Vagina (tissue), 2 donors: ENCODE measurements at places on chromosomes 6 and 20.

DNA sequence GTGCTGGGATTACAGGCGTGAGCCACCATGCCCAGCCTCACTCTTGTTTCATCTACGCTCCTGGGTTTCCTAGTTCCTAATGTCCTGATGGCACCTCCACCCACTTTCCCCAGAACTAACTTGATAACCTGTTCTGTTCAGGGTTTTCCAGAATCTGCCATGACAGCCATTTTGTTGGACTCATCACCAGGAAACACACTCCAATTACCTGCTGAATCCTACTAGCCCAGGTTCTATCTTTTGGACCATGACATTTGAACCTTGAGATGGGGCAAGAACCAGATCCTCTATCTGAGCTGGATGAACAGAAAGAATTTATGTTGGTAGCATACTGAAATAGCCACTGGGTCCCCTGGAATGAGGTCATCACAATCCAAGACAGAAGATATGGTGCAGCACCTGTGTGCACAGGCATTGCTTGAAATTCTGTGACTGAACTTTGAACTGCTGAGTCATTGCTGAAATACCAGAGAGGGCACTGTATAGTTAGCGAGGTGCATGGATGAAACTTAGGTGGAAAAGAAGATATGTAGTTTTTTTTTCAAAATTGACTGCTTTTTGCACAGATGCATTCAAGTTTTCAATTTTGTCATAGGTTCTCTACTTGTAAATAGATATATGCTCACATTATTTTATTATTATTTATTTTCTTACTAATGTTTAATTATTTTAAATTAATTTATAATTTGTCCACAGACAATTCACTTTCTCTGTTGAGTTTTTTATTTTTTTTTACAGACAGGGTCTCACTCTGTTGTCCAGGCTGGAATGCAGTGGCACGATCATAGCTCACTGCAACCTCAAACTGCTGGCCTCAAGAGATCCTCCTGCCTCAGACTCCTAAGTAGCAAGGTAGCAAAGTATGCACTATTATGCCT is 42.8 kb upstream of the TASP1 start:
- DNase-seq = no peak

DNA sequence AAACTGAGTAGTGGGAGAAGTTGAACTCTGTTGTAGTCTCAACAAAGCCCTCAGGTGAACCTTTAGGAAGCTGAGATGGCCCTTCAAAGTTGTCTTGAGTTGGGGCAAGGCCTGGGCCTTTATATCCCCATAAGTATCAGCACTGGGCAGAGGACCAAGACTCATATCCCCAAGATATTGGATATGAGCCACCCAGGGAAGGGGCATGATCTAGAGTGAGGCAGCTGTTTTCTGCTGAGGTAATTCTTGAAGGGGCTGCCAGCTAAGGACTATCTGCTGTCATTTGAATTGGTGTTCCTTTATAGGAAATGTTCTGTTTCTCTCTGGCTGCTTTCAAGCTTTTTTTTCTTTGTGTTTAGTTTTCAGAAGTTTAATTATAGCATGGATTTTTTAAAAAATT is 140.7 kb upstream of the FLRT3 start:
- DNase-seq = no peak

GRCh38 chr20:42754706-42755105 is 435.0 kb downstream of the PTPRT start:
- no peak for DNase-seq

- DNase-seq = no peak
Observed at GRCh38 chr20:29742699-29743100, 1514.8 kb upstream of the DEFB115 start.

DNA sequence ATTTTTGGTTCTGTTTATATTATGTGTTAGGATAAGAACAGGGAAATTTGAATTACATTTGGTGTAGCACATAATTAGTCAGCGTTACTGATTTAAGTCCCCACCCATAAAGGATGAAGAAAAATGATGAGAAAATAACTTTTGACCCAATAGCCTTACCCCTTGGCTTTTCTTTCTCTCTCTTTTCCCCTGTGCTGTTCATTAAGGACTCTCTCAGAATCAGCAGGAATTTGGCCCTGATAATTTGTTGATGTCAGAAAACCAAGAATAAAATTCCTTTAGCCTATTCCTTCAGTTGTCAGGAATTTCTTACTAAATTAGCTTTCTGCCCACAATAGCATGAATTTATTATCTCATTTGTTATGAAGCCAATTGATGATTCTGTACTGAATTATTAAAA is 18.5 kb downstream of the PLCB1 start:
- DNase-seq = no peak

DNA sequence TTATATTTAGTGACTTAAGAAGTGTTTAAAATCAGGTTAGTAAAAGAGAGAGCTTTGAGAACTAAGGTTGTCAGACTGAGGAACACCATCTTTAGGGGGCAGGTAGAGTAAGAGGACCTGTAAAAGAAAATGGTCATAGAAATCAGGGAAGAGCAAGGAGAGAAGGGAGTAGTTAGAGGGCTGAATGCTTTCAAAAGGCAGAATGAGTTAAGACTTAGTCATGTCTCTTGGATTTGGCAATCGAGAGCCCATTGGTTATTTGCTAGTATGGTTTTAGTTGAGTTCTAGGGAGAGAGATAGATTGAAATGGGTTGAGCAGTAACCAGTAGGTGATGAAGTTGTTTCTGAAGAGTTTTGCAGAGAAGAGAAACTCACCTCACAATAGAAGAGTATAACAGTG is 51.1 kb downstream of the RALGAPB start:
- DNase-seq = no peak

GRCh38 chr6:119348748-119349360 is 707 bp downstream of the MAN1A1 start:
- no peak for DNase-seq

- no peak for DNase-seq
Observed at GRCh38 chr6:117783279-117783678, 108.0 kb downstream of the NUS1 start.

DNA sequence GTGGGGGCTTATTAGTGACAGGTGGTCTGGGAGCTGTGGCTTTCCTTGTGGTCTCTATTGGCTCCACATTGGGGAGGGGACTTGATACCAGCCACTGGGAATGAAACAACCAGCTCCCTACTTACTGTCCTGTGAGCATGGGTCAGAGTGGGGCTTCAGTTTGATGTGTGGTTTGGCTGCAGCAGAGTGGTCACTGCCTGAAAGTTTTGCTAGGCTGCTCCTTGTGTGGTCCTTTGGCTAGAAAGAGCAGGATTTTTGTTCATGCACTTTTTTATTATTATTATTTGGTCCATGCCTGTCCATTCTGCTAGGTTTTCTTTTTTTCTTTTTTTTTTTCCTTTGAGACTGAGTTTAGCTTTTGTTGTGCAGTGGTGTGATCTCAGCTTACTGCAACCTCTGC is 7.5 kb upstream of the TMEM14B start:
- DNase-seq = no peak

- DNase-seq = no peak
Observed at GRCh38 chr20:57535297-57535696, 10.4 kb upstream of the CTCFL start.

- peak; percentile 70 for DNase-seq
Observed at GRCh38 chr6:1581120-1581991, 28.4 kb upstream of the FOXC1 start.

DNA sequence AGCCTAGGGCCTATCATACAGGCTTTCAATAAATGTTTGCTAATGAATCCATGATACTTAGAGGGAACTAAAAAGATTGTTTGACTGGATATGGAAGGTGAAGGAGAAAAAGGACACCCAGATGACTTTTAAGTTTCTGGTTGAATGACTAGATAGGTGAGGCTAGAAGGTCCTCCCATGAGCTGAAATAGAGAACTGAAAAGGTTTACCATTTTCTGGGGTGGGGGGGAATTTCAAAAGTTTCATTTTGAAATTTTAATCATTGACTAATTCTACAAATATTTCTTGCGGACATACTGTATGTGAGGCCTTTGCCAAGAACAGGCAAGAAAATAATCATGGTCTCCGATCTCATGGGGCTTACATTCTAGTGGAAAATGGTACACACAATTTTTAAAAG is 17.9 kb upstream of the ZBTB2 start:
- no peak for DNase-seq

DNA sequence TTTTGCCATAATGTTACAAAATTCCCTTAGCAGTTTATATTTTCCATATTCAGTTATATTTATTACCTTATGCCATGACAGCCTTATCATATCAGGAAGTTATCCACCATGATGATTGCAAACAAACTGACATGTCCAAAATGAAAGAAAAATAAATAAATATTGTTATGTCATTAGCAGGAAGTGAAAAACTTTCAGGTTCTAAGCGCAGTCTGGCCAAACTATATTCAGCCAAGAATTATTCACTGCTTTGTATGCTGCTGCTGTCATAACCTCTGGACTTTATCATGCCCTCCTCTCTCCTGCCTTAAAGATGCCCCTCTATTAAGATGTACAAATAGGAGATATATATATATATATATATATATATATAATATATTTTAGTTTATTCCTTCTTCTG is 27.7 kb upstream of the DEFB112 start:
- DNase-seq = no peak

DNA sequence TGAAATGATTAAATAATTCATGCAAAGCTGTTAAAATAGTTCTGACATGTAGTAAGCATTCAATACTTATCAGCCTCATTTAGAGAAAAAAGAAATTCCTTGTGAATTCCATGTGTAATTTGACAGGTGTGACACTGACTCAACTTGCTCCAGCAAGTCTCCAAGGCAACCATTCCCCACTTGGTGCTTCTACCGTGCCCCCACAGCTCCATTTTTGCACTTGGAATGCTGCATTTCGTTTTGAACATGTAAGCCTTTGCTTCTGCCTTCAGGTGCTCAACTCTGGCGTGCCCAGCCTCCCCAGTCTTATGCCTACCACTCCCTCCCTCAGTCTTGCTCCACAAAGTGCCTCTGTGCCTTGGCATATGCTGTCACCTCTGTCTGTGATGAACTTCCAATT is 760.6 kb upstream of the CHD6 start:
- no peak for DNase-seq

GRCh38 chr6:106517706-106518105 is 111.6 kb downstream of the RTN4IP1 start:
- DNase-seq = no peak
